ENCODE measurements at places on chromosomes 2 and 18.

DNA sequence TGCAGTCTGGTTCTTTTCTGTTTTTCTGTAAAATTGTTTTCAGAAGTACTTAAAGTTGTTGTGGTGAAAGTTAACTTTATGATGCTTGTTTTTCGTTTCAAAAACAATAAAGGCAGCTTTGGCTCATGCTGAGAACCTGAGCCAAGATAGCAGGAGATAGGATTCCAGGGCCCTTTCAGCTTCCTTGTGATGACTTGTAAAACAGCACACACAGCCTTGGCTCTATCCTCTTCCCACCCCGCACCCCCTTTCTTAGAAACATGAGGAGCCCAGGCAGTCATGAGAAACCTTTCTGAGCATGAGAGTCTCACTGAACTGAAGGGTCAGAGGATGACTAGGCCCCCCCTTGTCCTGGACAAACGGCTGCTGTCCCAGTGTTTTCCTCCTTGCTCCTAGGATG, 12.4 kb upstream of the CHRNA1 start:
- DNase-seq = no peak

- no peak for DNase-seq
These were observed 95.6 kb downstream of the NDUFA10 start for GRCh38 chr2:239929504-239929903.

DNA sequence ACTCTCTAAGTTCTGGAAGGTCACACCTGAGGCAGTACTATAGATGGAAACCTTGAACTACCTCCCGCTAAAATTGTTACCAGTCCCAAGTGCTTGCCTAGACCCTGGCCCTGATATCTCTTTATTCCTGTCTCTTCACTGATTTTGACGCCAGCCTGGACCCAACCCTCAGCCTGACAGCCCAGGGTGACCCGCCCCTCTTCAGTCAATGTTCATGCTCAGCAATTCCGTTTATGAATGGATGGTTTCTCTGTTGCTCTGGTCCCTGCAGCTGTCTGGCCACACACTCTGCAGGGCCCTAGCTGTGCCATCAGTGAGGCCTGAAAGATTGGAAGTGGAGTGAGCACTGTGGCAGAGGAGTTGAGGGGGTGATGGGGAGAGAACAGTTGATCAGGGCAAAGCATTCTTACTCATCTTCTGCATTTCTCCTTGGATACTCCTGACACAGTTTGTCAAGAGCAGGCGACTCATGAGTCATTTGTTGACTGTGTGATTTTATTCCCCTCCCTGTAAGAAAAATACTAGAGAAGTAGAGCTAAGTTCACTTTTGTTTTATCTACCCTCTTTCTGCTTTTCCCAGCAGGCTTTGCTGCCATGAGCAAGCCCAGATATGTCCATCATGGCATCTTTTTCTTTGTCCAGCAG, 46.0 kb downstream of the NPAS2 start:
- DNase-seq = no peak

DNA sequence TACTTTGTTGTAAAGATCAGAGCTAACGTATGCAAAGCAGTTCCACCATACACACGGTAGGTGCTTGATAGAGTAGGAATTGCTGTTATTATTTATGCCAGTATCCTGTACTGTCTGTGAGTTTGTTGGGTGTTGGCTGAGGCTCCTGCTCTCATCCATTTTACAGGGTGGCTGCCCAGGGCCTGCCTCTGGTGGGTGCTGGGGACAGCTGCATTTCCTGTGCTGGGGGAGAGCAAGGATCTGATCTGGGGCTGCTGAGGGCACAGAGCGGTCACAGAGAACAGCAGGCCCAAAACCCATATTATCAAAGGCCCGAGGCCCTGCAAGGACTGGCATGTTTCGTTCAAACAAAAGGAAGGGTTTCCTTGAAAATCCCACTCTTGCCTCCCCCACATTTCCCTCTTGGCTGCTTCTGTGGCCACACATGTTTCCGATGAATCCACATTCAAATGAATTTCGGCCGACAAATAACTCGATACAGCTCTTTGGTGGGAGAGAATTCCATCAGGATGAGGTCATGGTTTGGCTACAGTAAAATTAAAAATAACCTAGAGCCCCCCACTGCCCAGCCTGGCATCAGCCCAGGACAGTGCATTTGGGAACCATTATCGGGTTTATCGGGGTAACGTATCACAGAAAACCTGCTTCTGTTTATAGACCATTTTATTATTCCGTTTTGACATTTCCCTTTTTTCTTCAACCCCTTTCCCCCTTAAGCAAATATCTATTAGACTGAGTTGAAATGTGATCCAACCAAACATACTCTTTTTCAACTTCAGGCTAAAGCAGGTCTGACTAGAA, 143.4 kb downstream of the CYRIA start:
- no peak for DNase-seq

DNA sequence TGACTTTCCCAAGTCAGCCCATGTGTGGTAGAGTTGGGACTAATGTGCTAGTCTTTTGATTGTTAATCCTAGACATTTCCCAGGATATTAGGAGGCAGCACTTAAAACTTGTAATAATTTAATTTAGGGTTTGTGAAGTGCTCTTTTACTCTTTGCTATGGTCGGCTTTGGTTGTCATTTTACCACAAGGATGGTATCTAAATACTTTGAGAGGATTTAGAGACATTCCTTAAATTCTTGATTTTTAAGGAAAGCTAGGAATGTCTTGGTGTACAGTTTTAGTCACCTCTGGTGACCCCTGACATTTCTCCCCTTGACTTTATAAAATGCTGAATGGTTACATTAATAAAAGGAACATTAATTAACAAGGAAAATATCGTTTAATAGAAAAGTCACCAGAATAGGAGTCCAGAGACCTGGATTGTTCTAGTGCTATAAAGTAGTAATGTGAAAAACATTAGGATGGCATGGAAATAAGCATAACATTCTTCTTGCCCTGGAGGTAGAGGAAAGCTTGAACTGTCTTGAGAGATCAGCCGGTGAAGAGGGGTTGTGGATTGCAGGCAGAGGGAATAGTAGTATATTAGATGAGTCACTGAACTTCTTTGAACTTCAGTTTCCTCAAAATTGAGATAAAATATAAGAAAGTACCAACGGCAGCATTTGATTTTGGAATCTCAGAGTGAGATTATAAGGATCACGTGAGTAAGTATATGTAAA, 209.2 kb downstream of the MCFD2 start:
- no peak for DNase-seq

GRCh38 chr2:160064916-160065315, 2.5 kb upstream of the PLA2R1 start:
- DNase-seq = no peak

- DNase-seq = no peak
These were observed 14.5 kb downstream of the IAH1 start for GRCh38 chr2:9488583-9489547.

DNA sequence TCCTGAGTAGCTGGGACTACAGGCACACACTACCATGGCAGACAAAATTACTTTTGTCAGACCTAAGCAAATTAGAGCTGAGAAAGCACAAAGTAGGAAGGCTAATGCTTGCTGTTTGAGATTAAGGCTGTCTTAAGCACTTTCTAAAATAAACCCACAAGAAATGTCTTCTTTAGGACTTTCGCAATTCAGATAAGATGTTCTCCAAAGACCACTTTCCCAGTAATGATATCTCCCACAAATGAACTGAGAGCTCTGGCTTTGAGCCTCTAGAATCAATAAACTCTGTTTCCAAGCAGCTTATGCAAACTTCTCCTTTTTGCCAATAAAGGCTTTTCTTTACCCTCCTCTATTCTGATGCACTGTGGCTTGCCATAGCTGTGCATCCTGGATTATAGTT, 32.0 kb upstream of the GALNT1 start:
- DNase-seq = no peak

DNA sequence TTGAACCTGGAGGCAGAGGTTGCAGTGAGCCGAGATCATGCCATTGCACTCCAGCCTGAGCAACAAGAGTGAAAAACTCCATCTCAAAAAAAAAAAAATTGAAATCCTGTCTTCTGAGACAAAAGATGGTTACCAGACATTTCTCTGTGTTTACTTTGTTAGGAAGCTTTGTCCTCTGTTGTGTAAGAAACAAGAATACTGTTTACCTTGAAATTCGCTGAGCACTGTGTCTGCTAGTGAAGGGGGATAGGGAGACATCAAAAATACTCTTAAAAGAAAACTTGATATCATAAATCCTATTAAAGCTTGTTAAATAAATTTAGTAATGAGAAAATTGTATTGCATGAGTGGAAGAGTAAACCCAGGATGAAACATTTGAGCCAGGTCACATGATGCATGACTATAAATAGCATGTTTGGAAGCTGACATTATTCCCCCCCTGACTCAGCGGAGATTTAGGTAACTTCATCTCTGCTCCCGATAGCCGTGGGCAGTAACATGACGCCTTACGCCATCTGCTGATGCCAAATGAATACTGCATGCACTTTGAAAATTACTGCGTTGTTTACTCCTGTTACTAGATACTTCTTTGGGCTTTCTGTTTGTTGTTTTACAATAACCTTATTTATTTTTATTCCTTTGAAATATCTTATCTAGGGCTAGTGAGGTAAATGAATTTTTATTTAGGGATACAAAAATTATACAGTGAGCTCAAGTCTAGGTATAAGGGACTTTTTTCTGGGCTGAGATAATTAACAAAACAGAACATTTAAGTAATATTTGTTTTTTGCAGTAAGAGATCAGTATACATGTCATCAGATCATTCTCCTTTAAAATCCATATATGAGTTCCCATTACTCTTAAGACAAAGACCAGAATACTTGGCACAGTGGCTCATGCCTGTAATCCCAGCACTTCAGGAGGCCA, 134.9 kb downstream of the MAP3K20 start:
- DNase-seq = peak; percentile 85

GRCh38 chr2:120316528-120317179, 29.3 kb upstream of the INHBB start:
- DNase-seq = no peak

- DNase-seq = no peak
These were observed 140.2 kb downstream of the MYCN start for GRCh38 chr2:16080516-16080915.

GRCh38 chr2:182818501-182818900, 47.9 kb downstream of the FRZB start:
- DNase-seq = no peak

GRCh38 chr18:3451183-3451988, 1.4 kb downstream of the TGIF1 start:
- DNase-seq = peak; percentile 87

DNA sequence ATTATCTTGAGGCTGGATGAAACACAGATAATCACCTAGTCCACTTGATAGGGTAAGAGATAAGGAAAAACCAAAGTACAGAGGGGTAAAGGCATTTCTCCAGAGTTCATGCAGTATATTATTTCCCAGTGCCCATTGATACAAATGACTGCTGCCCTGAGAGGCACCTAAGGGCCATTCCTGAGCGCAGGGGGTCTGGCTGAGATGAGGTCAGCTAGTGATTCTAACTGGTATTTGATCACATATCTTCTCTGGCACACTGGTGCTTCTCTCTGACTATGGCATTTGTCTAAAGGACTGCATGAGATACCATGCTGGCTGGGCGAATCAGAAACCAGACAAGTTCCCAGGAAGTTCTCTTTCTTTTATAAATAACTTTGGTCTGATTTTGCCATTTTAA, 73.3 kb upstream of the TFCP2L1 start:
- DNase-seq = no peak

GRCh38 chr2:216104691-216105090, 4.5 kb upstream of the XRCC5 start:
- no peak for DNase-seq

DNA sequence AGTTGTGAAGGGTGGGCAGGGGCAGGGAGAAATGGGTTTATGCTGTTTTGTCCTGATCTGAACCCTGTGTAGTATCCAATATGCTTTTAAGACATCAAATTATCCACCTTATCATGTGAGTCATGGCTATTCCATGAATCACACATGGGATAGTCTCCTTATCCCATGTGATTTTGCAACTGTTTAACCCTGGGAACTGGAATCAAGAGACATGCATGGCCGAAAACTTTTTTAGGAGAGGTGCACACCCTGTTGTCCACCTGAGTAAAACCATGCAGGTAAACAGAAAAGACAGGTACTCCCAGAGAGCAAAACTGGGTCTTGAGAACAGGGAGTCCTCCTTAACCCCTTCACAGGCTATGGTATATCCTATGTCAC, 490.6 kb upstream of the HS6ST1 start:
- no peak for DNase-seq

DNA sequence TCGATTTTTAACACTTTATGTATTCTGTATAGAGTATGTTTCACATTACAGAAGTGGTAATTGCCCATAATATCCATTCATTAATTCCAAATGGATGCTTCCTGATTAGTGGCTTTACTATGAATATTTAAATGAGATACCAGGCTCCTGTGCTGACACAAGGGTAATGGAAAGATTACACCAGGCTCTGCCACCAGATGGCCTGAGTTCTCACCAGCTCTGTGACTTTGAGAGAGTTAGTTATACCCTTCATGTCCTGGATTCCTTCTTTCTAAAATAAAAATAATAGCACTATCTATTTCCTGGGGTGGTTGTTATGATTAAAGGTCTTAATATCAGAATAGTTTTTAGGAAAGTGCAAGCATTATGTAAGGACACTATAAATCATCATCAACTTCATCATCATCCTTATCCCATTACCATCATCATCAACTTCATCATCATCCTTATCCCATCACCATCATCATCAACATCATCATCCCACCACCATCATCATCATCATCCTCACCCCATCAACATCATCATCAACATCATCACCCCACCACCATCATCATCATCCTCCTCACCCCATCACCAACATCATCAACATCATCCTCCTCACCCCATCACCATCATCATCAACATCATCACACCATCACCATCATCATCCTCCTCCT, 151.8 kb downstream of the DNER start:
- no peak for DNase-seq

DNA sequence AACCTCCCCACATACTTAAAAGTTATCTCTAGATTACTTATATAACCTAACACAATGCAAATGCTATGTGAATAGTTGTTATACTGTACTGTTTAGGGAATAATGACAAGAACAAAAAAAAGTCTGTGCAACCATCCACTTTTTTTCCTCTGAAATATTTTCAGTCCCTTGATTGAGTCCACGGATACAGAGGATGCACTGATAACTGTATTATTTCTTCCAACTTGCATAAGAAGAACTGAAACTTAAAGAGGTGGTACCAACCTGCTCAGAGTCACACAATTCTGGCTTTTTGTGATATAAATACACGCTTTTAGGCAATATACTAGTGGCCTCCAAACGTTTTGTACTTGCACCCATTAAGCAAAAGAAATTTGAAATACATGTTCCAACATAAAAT, 1.4 kb downstream of the SMC6 start:
- DNase-seq = no peak

DNA sequence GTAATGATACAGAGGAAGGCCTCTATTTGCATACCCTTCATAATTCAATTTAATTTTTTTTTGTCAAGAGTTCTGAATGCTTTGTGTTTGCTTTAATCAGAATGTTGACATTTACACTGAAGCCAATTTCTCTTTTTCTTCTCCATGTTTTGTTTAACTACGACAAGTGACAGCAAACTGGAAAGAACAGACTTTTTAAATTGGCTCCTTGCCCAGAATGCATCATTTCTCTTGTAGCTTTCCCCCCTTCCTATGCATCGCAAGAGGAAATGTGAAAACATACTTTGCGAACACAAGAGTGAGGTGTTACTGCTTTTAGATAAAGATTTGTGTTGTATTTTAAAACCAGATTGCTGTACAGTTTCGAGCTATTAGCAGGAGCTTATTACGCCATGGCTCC, 955.2 kb upstream of the CELF4 start:
- no peak for DNase-seq
